Stimulated activated CD8-positive, alpha-beta memory T cell treated with anti-CD3 and anti-CD28 coated beads, Interleukin-4, amount 100 ng/mL, for 1 hour (primary cell): ENCODE measurements at places on chromosomes 3 and 15.
A peak's percentile ranks its signal among the peaks of the same experiment; 100 is the strongest.

- no peak for DNase-seq
These were observed 74.8 kb downstream of the RPN1 start for GRCh38 chr3:128575777-128576176.

GRCh38 chr3:7964899-7965298, 536.7 kb upstream of the LMCD1 start:
- no peak for DNase-seq

DNA sequence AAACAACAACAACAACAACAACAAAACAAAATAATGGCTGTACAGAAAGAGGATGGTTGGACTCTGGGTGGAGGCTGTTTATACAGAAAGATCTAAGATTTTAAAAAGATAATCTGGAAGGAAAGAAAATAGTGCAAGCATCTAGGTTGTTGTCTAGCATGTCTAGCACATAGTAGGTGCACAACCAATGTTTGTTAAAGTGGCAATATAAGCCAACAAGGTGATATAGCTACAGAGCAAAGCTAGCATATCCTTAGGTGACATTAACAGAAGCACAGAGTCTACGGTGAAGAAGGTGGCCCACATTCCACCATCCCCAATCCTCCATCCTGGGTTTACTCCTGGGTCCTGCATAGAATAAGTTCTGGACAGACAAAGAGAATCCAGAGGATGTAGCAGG, 4.7 kb downstream of the TMEM40 start:
- DNase-seq = no peak

DNA sequence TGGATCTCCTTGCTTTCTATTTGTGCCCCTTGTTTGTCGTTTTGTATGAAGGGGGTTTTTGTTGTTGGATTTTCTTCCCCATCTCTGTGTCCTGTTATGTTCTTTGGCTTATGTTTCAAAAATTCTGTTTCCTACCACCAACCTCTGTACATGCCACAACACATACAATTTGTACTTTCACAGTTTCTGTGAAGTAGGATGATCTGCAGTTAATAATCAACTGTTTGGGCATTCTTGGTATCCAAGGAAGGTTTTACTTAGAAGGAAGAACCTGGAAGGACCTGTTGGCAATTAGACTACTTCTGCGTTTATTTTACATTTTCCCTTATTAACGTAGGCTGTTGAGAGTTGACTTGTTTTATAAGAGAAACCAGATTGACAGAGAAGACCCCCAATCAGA, 8.3 kb downstream of the SETD5 start:
- DNase-seq = no peak

DNA sequence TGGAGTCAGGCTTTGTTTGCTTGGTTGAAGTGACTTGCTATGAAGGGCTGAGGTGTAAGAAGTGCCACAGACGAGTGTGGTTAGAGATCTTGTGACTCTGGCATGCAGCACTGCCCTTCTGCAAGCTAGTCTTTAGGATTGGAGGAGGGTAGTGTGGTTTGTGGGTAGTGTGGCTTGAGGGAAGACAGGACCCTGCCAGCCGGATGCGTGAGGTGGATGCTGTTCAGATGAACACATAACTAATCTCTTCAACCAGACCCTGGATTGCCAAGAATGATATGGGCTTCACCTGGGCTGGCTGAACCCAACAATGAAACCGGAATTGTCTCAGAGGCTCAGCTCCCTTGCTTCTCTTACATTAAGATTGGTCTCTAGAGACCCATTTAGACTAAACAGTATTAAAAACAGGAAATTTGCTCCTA, 32.7 kb downstream of the STARD9 start:
- DNase-seq = peak; percentile 9
